ENCODE measurements at places on chromosomes 12 and 14. TPM values are rescaled to one million over a fixed set of nuclear protein-coding genes. Genes with fewer than 3 reads are reported as not detected.

Gene KLRK1
- 75.2 TPM for total RNA-seq

DNA sequence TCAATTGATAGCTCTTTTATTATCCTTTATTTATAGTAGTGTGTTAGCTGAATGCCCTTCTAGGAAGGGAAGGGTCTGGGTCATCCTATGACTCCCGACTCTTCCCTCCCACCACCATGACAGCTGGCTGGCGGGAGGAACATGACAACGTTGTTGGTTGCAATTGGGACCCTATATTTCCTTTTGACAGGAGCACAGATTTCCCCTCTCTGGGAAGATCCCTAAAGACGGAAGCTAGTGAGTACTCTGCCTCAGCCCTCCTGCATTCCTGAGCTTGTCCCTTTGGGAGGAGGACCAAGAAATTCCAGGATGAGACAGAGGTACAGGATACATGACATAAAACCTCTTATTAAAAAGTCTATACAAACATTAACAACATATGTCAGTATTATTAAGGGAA lies 485.4 kb downstream of the NAV3 start:
- no peak for DNase-seq

DNA sequence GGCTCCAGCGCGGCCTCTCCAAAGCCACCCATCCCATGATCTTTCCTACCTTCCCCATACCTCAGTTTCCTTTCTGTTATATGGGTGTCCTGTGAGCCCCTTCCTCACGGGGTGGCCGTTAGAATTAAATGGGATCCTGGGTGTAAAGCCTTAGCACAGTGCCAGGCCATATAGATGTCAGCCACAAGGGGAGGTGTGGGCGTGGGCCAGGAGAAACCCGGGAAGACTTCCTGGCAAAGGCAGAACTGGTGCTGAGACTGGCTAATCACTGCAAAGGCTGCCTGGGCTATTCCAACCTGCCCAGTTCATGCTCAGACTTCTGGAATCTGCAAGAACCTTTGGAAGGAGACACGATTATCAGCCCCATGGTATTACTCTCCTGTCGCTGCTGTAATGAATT lies 11.0 kb upstream of the NCOR2 start:
- DNase-seq = no peak

DNA sequence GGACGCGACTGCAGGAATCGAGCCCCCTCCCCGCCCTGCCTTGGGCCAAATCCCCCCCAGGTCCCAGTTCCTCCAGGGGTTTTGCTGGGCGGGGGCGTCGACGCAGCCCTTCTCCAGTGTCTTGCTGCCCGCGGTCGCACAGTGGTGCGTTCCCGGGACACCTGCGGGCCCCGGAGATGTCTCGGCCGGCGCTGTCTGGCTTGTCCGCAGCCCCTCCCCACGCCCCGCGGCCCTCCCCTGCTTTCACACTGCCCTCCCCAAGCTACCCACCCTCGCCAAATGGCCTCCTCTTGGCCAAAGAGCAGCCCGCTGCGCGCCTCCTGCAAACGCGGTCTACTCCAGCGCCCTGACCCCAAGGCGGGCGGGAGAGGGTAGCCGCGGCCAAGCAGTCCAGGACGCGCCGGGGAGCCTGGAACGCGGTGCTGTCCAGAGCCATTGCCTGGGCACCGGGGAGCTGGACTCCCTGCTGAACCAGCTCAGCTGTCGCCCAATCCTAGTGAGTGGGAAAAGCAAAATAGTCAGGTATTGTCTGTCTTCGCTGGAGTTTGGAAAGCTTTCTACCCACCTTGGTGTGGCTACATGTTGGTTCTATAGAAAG lies 122.0 kb downstream of the AACS start:
- DNase-seq = no peak

GRCh38 chr12:25699454-25699853 lies 146.4 kb upstream of the LMNTD1 start:
- DNase-seq = no peak

Gene PPP4R4
- total RNA-seq = 1.8 TPM

- DNase-seq = no peak
Observed at GRCh38 chr12:96006727-96007126, 10.6 kb upstream of the HAL start.

Gene RNASE9
- not detected for total RNA-seq
